ENCODE measurements at places on chromosomes 7 and 10.

DNA sequence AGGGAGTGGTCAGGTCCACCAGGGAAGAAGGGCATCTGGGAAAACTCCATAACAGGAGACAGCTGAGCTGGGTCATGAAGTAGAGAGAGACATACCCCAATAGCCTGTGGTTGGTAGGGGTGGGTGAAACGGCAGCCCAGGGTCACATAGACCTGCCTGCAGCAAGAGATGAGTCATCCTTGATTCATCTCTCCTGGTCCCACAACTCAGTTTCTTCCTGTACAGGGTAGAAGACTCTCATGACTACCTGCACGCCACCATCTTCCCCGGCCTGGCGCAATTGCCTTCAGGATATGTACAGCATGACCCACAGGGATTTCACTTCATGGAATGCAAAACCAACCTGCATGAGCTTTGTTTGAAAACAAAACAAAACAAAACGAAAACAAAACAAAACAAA lies 45.1 kb upstream of the ADAM12 start:
- no peak for DNase-seq

- DNase-seq, result no peak
Observed at GRCh38 chr10:33027088-33027487, 69.1 kb upstream of the ITGB1 start.

DNA sequence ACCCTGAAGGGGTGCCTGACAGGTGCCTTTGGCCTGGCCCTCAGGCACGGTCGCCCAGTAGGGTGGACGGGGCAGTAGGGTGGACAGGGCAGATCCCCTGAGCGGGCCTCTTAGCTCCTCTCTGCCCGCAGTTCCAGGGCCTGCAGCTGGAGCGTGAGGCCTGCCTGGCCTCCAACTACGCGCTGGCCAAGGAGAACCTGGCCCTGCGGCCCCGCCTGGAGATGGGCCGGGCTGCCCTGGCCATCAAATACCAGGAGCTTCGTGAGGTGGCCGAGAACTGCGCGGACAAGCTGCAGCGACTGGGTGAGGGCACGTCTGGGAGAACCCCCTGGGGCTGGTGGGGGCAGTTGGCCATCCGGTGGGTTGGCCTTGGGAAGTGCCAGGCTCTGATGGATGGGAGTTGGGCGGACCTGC lies 1.7 kb downstream of the VPS37D start:
- DNase-seq, result no peak

DNA sequence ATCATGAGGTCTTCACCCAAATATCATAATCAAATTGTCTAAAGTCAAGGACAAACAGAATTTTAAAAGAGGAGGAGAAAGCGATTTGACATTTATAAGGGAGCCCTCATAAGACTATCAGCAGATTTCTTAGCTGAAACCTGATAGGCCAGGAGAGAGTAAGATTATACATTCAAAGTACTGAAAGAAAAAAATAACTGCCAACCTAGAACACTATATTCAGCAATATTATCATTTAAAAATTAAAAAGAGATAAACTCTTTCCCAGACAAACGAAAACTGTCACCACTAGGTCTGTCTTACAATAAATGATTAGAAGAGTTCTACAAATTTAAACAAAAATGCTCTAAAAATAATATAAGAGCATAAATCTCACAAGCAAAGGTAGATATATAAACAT lies 154.1 kb upstream of the TMEM106B start:
- DNase-seq, result no peak

GRCh38 chr10:73439605-73440312 lies 6.4 kb upstream of the MSS51 start:
- no peak for DNase-seq

Data from esophagus squamous epithelium (tissue), 5 donors.